ENCODE measurements at places on chromosomes 11 and 22. TPM values are rescaled to one million over a fixed set of nuclear protein-coding genes. Genes with fewer than 3 reads are reported as not detected.

GRCh38 chr22:44658311-44658953, 43.6 kb upstream of the PRR5 start:
- no peak for DNase-seq

DNA sequence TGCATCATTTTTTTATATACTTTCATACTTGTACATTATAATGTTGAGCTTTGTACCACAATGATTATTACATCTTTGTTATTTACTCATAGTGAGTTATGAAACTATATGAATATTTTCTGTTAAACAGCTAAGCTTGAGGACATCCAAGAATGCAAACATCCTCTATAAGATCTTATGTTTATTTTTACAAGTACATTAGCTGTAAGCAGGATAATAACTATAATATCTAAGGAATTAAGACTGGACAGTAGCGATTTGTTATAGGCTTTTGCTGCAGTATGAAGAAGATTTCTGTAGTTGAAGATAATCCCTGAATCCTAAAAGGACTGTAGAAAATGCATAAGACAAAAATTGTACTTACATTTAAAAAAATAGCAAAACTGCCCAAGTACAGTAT, 176.0 kb downstream of the METTL15 start:
- no peak for DNase-seq

GRCh38 chr11:86773513-86774252, 26.7 kb upstream of the PRSS23 start:
- no peak for DNase-seq

Gene LINC01488
- polyA plus RNA-seq = not detected

GRCh38 chr11:94834911-94835593, 66.9 kb downstream of the AMOTL1 start:
- no peak for DNase-seq

DNA sequence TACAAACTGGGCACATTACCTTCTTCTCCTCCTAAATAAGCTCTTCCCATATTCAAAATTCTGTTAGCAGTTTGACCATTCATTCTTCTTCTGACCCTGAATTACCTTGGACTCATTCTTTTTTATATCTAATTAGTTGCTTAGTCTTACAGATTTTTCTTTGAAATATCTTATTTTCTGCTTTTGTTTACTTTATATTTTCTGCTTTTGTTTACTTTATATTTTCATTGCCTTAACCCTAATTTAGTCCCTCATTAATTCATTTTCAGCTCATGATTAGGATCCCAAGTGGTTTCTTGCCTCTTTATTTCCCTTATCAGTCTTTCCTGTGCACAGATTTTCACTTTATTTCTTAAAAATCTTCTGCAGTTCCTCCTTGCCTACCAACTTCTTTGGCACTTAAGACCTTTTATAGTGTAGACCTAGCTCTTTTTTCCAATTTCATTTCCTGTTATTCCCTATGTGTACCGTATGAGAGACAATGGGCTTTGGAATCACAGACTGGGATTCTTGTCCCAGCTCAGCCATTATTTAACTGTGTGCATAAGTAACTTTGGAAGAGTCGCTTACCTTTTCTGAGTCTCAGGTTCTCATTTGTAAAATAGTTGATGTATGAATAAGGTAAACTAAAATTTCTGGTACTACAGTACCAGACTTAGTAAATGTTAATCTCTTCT, 39.2 kb downstream of the SIK2 start:
- no peak for DNase-seq
